ENCODE measurements at places on chromosomes 13 and 19. TPM values are rescaled to one million over a fixed set of nuclear protein-coding genes. Genes with fewer than 3 reads are reported as not detected.

The RHPN2 gene
- 18.4 TPM for polyA plus RNA-seq

The ACP5 gene
- polyA plus RNA-seq = 17.2 TPM

The MAB21L1 gene
- 0.08 TPM for polyA plus RNA-seq

DNA sequence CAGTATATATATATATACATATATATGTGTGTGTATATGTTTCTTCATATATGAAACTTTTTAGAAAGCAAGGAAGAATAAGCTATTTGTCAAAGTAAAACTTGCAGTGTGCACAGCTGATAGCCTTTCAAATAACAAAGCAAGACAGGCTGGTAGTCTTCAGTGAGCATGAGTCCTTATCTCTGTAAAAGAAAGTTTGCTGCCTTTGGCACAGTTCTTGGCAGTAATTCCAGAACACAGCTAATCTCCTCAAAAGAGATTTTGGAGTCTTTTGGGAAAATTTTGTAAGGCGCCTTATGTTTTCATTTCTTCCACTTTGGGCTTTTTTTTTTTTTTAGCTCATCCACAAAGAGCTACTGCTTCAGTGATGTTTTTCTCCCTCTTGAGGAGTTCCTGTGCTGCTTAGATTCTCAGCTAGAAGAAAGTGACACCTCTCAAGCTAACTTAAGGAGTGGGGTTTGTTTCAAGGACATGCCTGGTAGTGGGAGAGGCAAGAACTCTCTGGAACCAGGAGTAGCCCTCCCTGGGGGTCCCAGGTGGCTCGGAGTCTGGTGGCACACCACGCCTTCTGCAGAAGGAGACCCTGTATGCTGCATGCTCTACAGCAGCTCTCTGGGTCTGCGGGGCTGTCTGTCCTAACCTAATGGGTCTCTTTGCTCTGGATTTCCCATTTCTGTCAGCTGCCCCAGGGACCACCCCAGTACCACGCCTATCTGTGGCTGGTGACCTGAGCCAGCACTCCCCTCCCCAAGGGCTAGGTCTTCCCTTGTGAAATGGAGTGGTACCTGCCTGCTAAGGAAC lies 58.8 kb downstream of the TNFRSF19 start:
- DNase-seq = no peak

DNA sequence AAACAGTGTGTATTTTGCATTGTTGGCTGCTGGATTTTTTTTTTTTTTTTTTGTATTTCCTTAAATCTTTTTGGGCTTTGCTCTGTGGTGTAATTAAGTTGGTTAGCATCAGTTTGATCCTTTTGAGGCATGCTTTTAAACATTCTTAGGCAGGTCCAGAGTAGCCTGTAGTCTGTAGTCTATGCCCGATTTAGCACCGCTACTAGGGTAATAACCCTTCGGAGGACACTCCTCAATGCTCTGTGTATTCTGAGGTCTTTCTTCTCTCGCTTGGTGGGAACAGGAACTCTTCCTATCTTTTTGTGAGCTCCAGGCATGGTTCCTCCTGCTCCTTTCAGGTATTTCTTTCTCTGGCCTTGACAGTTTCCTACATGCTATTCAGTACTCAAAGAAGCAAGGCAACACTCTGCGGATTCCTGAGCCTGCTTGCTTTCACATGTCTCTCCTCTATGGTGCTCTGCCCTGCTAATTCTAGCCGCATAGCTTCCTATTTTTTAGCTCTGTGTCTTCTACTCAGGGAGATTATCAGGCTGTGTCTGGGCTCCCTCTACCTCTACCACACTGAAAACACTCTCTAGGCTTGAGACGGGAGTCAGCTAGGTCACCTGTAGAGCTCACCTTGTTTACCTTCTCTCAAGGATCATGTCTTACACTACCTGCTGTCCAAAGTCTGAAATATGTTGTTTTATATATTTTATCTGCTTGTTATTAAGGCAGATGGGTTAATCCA lies 195.1 kb downstream of the NDFIP2 start:
- DNase-seq = no peak

DNA sequence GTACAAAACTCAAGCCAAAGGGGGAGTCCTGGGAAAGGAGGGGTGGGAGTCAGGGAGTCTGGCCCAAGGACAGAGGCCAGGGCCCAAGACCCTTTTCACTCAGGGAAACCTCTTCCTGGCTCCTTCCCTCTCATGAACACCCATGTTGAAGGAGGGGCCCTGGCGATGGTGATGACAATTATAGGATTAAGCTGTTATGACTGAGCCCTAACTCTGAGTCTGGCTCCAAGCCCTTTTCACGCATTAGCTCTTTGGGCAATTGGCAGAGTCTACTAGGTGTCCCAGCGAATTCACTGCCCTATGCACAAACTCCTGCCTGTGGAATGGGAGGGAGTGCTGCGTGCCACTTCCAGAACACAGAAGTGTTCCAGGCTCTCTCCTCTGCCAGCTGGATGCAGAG lies 20.7 kb downstream of the ZNF575 start:
- no peak for DNase-seq

DNA sequence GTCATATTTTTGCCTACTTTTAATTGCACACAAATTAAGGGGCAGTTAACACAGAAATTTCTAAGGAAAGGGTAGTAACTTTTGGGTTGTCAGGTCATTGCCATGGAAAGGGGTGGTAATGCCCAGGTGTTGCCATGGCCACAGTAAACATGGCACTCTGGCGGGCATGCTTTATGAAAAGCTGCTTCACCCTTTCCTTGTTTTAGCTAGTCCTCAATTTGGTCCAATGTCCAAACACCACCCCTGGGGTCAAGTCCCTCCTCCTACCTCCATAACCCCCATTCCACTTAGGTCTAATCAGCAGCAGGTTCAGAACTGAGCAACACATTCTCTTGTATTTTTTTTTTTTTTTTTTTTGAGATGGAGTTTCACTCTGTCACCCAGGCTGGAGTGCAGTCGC lies 6.6 kb downstream of the FFAR2 start:
- no peak for DNase-seq

DNA sequence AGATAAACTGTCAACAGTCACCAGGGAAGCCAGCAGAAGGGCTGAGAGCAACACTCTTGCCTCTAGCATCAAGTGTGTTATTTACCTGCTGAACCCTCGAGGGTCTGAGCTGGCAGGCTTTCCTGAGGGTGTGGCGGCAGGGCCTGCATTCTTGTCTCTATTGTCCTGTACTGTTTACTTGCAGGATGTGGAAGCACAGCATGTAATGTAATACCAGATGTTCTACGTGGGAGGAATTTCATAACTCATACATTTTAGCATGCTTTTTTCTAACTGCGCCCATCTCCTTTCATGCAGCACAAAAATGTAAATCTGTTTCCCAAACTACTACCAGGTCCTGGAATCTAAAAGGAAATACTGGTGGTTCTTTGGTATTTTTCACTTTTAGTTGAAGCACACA lies 153.1 kb downstream of the RGCC start:
- DNase-seq = no peak
